Endodermal cell (in vitro differentiated cells): ENCODE measurements at places on chromosomes 3 and 15. TPM values are rescaled to one million over a fixed set of nuclear protein-coding genes. Genes with fewer than 3 reads are reported as not detected.

DNA sequence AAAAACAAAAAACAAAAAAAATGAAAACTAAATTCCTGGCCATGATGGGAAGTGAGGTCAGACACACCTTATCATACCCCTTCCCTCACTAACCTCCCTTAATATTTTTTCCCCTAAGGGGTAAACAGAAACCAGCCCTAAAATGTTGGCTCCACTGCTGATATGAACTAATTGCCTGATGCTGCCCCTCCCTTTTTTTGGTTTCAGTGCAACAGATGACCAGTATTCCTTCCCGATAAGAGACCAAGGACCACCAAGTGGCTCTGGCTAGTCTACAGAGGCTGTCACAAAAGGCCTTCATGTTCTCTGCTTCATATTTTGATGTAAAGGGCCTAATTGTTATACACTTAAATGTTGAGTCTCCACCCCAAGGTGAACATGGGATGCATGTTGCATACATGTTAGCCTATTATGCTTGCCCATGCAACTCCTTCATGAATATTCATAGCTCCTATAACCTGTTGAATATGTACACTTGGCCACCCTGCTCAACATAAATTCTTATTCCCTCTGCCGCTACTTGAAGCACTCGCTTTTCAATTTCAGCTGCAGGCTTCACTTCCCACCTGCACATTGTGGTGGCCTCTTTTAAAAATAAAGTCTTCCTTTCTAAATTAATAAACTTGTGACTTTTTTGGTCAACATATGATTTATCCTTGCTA, 12.3 kb upstream of the STAC start:
- H3K4me3 ChIP-seq = no peak overlapping the region
- no peaks in the 10 kb centered on the region for H3K36me3 ChIP-seq
- H3K27me3 ChIP-seq = no peaks in the 10 kb centered on the region
- H3K27ac ChIP-seq = no peak overlapping the region

DNA sequence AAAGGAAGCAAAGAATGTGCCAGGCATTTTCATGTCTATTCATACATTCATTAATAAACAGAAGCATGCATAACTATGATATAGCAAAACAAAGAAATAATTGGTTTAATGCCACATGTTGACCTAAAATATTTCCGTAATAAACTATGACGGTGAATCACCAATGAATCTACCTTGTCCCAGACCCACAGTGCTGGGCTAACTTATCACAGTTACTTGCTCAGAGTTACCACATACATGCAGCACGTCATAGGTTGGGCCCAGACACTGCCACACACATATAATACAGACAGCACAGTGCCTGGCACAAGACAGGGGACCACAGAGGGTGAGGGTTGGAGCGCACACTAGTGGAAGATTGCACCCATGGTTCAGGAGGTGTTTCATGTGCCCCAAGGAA, 86.9 kb downstream of the ATP1B3 start:
- no peaks in the 10 kb centered on the region for H3K27me3 ChIP-seq
- H3K4me3 ChIP-seq = no peak overlapping the region
- peaks cover 30% of the 10 kb centered on the region for H3K36me3 ChIP-seq
- DNase-seq = no peak
- H3K27ac ChIP-seq = no peak overlapping the region

DNA sequence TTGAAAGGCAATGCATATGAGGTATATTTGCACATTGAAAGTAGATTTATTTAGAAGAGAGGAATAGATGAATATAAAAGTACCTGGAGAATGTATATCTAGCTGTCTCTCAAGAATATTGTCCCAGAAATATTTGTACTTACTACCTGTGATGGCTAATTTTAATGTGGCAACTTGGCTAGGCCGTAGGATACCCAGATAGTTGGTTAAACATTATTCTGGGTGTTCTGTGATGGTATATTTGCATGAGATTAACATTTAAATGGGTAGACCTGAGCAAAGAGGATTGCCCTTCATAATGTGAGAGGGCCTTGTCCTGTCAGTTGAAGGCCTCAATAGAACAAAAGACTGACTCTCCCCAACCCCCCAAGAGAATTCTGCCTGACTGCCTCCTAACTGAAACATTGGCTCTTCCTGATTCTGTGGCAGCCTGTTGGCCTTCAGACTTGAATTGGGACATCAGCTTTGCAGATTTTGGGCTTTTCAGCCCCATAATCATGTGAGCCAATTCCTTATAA, 69.4 kb upstream of the FILIP1L start:
- no peak for DNase-seq
- H3K27ac ChIP-seq = no peak overlapping the region
- H3K27me3 ChIP-seq = no peaks in the 10 kb centered on the region
- H3K4me3 ChIP-seq = no peak overlapping the region

DNA sequence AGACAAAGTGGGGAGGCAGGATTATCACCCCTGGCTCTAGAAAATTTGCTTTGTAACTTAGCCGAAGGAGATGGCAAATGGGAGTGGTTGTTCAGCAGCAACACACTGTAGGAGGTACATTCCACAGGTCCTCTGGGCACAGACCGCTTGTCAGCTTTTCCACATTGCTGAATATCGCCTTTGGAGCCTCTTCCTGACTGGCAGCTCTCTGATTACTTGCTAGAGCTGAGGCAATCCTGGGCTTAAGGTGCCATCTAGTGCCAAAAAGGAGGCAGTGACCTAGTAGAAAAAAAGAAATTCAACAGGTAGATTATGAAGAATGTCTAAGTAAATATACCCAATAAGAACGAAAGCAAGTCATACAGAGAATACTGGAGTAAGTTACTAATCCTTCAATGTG, 13.1 kb upstream of the SCN5A start:
- no peaks in the 10 kb centered on the region for H3K36me3 ChIP-seq
- peaks cover 8% of the 10 kb centered on the region for H3K4me1 ChIP-seq
- peaks cover 22% of the 10 kb centered on the region for H3K27me3 ChIP-seq
- peak; percentile 88 for DNase-seq

DNA sequence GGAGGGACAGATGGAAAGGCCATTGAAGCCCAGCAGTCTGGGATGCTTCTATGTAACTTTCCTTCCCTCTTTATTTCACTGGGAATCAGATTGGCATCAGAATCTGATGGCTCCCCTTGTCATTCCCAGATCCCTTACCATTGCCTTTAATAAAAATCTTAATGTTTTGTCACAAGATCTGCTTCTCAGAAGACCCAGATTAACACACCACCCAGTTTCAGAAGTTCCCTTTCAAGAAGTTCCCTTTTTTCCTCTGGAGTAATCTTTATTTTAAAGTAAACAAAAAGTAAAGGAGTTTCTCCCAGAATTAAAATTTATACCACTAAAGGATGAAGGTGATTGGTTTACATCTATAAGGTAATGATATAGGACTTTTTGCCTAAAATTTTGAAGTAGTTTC, 76.4 kb downstream of the UBR1 start:
- peaks cover 67% of the 10 kb centered on the region for H3K36me3 ChIP-seq
- no peaks in the 10 kb centered on the region for H3K4me1 ChIP-seq
- no peak overlapping the region for H3K27ac ChIP-seq

DNA sequence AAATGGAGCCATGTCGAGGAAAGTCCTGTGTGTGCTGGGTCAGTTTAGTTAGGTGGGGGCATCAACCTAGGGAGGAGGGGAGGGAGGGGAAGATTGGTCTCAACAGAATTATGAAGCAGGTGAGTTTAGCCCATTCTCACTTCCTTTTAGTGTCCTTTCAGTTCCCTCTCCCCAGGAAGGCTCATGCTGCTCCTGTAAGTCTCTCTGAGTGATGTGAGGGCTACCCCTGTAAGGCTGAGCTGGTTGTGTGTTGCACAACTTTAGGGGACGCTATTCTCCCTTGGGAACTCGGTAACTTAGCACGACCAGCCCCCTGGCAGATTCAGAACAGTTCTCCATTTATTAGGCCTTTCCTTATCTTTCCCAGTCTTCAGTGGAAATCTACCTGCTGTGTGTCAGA, 21.2 kb downstream of the IL5RA start:
- no peaks in the 10 kb centered on the region for H3K27me3 ChIP-seq
- H3K36me3 ChIP-seq = no peaks in the 10 kb centered on the region
- DNase-seq = no peak
- H3K27ac ChIP-seq = no peak overlapping the region
- H3K4me3 ChIP-seq = no peak overlapping the region
- peaks cover 2% of the 10 kb centered on the region for H3K4me1 ChIP-seq

DNA sequence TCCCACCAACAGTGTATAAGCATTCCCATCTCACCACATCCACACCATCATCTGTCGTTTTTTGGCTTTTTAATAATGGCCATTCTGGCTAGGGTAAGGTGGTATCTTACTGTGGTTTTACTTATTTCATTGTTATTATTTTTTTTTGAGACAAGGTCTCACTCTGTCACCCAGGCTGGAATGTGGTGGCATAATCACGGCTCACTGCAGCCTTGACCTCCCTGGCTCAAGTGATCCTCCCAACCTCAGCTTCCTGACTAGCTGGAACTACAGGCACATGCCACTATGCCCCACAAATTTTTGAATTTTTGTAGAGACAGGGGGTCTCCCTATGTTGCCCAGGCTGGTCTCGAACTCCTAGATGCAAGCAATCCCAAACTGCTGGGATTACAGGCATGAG, 11.0 kb upstream of the CSRNP1 start:
- no peak overlapping the region for H3K4me3 ChIP-seq
- H3K27me3 ChIP-seq = no peaks in the 10 kb centered on the region
- DNase-seq = no peak
- H3K27ac ChIP-seq = no peak overlapping the region
- no peaks in the 10 kb centered on the region for H3K36me3 ChIP-seq

- no peak for DNase-seq
- no peak overlapping the region for H3K4me3 ChIP-seq
- H3K36me3 ChIP-seq = no peaks in the 10 kb centered on the region
Observed at GRCh38 chr3:64491843-64492242, 196.0 kb downstream of the ADAMTS9 start.

DNA sequence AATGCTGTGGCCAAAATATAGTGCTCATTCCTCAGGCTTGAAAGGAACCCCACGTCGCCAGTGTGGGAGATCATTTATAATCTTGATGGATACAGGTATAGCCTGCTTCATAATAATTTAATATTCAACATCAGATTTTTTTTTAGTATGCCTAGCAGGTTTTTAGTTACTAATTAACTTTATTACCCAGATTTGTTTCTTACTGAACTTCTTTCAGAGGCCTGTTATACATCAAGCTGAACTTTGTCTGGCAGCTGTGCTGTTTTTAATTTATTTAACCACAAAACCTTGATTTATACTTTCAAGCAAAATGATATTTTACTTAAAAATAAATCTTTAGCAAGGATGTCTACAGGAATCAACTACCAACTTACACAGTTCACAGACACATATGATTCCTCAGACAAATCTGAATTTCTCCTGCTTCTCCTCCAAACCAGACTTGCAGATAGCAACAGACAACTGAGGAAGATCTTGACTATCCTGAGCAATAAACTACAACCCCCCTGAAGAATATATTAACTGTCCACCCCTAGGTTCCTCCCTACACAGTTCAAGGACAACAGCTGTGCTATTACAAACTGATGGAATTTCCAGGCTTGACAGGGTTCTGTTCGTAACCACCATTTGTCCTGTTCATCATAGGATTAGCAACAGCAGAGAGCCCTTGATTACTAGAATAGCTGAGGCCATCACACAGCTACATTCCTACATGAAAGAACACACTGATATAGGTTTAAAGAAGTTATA, 610 bp downstream of the MAP4 start:
- H3K36me3 ChIP-seq = peaks cover 37% of the 10 kb centered on the region
- H3K27me3 ChIP-seq = no peaks in the 10 kb centered on the region
- H3K4me3 ChIP-seq = no peak overlapping the region
- no peak for DNase-seq

GRCh38 chr15:44716983-44717602, 5.8 kb downstream of the B2M start:
- no peak for DNase-seq
- peaks cover 8% of the 10 kb centered on the region for H3K27me3 ChIP-seq
- H3K36me3 ChIP-seq = peaks cover 21% of the 10 kb centered on the region
- no peak overlapping the region for H3K27ac ChIP-seq
- no peaks in the 10 kb centered on the region for H3K4me1 ChIP-seq
- no peak overlapping the region for H3K4me3 ChIP-seq

Gene GRAMD1C
- 1.0 and 1.6 TPM in 2 replicates for total RNA-seq

Gene DNAH12
- total RNA-seq = 0.25 and 0.77 TPM in 2 replicates

Gene SIDT1
- total RNA-seq = not detected in 3 replicates

Gene RPL22L1
- 119 and 134 TPM in 2 replicates for total RNA-seq

Gene GUCA1C
- total RNA-seq = not detected in 3 replicates
